Stimulated activated CD4-positive, alpha-beta T cell treated with anti-CD3 and anti-CD28 coated beads, Interleukin-2, amount 100 ng/mL, for 24 hours (primary cell): ENCODE measurements at places on chromosomes 6 and 20.

DNA sequence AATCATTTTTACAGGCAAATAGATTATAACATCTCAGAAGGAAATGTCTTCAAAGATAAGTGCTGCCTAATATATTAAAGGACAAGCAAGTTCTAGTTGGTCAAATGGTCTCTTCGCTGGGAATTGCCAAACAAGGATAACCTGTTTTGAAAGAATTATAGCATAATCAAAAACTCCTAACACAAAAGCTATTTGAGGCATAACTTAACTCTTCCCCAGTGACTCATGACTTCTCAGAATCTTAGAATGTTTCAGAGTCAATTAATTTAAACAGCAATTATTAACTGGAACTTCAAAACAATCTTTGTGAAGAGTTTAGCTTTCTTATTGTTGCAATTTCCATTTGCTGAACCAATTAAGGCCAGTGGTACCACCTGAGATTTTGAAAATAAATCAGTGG is 126.6 kb downstream of the MTFR2 start:
- DNase-seq = no peak

DNA sequence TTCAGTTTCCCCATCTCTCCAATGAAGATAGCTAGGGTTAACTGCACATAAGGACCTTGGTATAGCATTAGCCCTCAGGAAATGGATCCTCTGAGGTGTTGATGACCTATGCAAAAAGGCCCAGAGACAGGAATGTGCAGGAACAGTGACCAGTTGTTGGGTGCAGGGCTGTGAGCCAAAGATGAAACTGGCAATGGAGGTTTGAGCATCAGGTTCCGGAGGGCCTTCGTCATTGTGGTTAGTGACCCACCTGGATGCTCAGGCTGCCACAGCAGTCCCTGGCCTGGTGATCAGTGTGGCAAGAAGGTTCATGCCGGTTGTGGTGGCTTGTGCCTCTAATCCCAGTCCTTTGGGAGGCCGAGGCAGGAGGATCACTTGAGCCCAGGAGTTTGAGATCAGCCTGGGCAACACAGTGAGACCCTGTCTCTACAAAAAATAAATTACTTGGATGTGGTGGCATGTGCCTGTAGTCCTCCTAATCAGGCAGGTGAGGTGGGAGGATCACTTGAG is 43.7 kb downstream of the TM9SF4 start:
- DNase-seq = no peak

- DNase-seq = no peak
Observed at GRCh38 chr6:134719911-134720310, 230.0 kb downstream of the ALDH8A1 start.

DNA sequence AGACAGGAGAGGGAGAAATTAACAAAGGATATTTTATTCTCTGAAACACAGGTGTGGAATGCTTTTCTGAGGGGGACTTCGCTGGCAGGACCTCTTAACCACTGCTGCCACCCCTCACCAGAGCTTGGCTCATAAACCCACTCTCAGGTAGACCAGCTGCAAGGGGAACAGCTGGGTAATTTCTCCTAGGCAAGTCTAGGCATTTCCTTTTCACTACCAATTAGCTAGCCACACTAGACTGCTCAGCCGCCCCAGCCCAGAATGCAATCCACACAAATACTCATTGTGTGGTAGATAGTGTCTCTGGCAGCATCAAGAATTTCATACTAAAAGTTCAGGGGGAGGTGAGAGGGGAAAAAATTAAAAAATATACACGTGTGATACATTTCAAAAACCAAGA is 267.6 kb upstream of the ID4 start:
- no peak for DNase-seq

GRCh38 chr6:144006736-144007477 is 1.2 kb downstream of the PLAGL1 start:
- peak; percentile 18 for DNase-seq
